ENCODE measurements at places on chromosomes 3 and 15.

DNA sequence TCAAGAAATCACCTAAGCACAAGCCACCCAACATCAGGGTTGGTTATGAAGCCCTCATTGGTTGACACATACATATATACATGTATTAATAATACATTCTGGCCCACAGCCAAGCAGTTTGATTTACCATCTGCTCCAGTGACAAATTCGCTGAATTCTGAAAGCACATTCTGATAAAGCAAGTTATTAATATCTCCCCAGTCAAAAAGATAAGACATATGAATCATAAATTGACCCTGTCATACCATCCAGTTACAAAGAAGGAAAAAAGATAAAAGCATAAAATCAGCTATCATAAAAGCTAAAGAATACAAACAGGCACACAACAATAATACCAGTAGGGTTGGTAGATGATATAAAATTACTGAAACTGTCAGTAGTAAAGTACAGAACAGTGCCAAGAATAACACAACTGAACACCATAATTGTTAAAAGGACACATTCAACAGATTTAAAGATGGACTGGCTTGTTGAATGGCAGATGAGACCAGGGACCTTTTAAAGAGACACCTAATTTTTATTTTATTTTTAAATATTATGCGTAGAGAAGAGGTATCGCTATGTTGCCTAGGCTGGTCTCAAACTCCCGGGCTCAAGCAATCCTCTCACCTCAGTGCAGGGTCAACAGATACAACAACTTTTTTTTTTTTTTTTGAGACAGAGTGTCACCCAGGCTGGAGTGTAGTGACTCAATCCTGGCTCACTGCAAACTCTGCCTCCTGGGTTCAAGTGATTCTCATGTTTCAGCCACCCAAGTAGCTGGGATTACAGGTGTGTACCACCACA, 7.7 kb downstream of the SNX4 start:
- no peak for DNase-seq

DNA sequence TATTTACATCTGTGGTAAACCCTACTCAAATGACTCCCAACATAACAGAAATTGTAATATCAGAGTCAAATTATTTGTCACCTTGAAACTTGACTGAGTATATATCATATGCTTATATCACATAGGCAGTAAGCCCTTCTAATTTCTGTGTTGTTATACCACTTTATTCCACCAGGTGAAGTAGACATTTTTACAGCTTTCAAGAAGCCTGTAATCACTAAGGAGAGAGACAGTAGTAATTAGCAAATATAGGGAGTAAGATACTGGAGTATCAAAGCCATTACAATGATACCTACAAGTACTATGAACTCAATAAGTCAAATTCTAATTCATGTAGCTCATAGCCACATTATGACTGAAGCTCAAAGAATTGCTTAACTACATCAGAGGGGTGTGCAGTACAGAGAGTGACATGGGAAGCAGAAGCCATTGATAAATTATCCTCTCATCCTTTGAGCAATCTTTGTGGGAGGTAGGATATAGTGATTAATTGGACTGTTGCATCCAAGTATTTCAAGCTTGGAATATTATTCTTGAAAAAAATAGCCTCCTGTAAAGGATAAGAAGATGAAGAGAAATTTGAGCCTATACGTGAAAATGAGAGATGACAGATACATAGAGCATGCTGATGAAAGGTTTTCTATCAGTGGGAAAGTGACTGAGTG, 1005.9 kb downstream of the ZPLD1 start:
- no peak for DNase-seq

- DNase-seq = no peak
Observed at GRCh38 chr3:54122324-54123002, at the start of gene CACNA2D3. Gene CACNA2D3, plus strand, starts transcription at chr3:54122552.

- no peak for DNase-seq
Observed at GRCh38 chr15:41809526-41810220, 18.2 kb upstream of the JMJD7 start.

DNA sequence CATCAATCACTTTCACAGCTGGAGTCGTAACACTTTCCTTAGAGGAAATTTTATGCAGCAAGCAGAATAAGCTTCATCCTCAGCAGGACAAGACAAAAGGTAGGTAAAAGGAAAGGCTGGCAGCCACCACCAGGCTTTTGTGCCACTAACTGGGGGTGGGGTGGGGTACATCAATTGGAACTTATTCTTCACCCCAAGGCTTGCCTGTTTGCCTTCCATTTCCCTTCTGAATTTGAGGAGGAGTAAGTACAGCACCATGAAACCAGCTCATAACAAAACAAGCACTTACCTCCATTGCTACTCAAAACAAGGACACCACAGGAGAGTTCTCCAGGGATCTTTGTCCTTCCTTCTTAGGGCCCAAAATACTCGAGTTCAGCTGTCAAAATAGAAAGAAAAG, 296.8 kb downstream of the ARRDC4 start:
- DNase-seq = no peak

- DNase-seq = no peak
Observed at GRCh38 chr3:50254577-50255250, 14.2 kb upstream of the SEMA3B start.

DNA sequence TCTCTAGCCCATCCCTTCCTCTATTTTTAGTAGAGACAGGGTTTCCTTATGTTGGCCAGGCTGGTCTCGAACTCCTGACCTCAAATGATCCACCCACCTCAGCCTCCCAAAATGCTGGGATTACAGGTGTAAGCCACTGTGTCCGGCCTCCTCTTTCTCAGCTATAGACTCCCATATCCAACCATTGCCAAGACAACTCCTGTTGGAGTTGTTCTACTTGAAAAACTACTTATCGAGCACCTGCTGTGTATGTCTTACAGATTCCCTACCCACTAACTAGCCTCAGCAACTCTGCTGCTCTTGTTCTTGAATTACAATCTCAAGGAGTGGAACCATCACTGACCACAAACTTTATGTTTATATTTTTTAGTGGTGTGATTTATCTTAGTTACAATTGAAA, 186.6 kb downstream of the SLC9A9 start:
- no peak for DNase-seq

DNA sequence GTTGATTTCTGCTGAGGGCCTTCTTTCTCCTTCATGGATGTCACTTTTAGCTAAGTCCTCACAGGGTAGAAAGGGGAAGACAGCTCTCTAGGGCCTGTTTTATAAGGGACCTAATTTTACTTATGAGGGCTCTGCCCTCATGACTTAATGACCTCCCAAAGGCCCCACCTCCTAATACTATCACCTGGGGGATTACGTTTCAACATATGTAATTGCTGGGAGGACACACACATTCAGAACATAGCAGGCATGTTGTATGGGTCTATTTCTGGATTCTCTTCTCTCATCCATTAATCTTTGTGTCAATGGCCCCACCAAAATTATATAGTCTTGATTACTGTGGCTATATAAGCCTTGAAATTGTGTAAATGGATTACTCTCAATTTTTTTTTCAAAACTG, 255.0 kb downstream of the CLSTN2 start:
- no peak for DNase-seq

- no peak for DNase-seq
Observed at GRCh38 chr3:10505791-10506585, 602 bp upstream of the ATP2B2 start.
